Skeletal muscle cell (primary cell): ENCODE measurements at places on chromosomes 16 and 17.
A peak's percentile ranks its signal among the peaks of the same experiment; 100 is the strongest.

GRCh38 chr17:8152112-8152775 is at the start of gene PER1:
TSS of gene PER1 (minus strand) at chr17:8152404. CDS start at chr17:8150706, 1,698 bp downstream.
- peak; percentile 94 for DNase-seq

- no peak for DNase-seq
These were observed 62.4 kb downstream of the NT5M start for GRCh38 chr17:17365476-17366110.

GRCh38 chr17:6428207-6428965 is 6.5 kb downstream of the AIPL1 start:
- no peak for DNase-seq

DNA sequence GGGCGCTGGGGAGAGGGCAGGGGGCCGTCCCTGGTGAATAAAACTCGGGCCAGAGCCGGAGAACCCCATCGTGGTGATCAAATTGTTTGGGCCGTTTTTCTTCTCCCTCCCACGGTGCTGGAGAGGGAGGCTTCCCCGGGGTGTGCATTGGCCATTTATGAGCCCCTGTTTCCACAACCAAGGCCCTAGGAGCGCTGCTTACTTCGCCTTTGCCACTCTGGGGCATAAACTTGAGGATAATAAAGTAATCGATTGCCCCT is 544 bp downstream of the CCP110 start:
- no peak for DNase-seq

GRCh38 chr17:60095381-60095780 is 16.7 kb upstream of the HEATR6 start:
- DNase-seq: no peak

DNA sequence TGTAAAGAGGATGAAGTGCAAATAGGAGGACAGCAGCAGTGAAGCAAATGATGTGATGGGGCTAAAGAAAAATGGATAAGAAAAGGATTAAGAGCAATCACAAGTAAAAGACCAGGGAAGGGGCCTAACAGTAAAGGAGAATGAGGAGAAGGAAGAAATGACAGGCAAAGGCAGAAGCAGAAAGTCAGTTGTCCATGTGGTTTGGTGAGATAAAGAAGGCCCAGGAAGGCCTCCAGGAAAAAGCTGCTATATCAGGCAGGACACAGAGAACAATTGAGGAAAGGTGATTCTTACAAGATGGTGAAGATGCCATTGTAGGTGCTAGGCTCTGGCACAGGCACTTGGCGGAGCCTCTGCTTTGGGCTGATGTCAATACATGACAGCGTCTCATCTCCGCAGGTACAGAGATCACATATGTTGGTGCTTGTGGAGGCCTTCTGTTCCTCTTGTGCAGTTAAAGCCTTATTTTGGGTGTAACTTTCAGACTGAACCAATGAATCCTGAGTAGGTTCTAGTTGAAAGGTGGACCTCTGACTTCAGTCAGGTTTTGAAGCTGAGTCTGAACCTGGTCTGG is 18.1 kb downstream of the RDM1 start:
- DNase-seq: no peak

- no peak for DNase-seq
These were observed 143.9 kb downstream of the CMIP start for GRCh38 chr16:81588326-81589081.

- no peak for DNase-seq
These were observed 6.2 kb upstream of the SLC25A19 start for GRCh38 chr17:75295201-75296158.

DNA sequence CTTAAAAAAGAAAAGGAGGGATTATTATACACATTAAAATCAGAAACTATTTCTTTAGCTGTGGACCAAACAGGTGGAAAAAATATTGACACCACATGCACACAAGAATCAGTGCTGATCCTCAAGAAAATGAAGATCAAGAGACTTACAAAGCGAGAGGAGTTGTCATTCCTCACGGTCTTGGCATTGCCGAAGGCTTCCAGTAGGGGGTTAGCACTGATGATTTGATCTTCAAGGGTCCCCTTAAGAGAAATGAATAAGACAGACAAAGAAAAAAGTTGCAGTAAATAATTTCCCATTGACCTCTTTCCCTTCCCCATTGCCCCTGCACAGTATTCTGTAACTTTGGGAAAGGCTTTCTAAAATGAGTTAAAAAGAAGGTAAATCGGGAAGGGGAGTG is 6.0 kb downstream of the MYH4 start:
- DNase-seq: no peak

- DNase-seq: no peak
These were observed 143.2 kb downstream of the PHKB start for GRCh38 chr16:47604306-47604705.

DNA sequence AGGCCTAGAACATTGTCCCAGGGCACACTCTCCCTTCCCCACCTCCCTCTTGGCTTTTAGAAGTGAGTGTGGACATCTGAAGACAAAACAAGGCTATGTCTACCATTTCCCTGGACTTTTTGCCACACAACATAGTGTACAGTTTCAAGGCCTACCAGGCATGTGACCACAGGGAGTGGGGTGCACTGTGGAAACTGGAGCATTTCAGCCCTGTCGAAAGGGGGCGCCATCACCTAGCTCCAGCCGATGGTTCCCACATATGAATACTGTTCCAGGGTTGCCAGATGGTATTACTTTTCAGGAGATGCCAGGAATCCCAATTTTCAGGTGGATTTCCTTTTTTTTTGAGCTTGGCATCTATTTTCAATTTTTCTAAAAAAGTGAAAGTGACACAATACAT is 140.7 kb downstream of the KATNIP start:
- DNase-seq: no peak

DNA sequence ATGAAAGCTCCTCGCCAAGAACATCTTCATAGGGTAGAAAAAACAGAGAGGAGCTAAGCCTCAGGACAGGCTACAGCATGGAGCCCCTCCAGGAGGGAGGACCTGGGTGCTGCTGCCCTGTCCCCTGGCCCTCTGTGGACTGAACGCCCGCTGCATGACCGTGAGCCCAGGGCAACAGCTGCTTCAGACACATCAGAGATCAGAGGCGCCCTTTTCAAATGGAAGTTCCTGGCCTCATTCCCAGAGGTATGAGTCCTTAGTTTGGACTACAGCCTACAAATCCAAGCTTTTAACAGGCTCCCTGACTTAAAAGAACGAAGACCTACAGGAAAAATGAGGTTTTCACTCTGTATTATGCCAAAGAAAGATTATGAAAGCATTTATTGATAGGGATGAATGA is 48.5 kb downstream of the ZNF18 start:
- peak; percentile 22 for DNase-seq

DNA sequence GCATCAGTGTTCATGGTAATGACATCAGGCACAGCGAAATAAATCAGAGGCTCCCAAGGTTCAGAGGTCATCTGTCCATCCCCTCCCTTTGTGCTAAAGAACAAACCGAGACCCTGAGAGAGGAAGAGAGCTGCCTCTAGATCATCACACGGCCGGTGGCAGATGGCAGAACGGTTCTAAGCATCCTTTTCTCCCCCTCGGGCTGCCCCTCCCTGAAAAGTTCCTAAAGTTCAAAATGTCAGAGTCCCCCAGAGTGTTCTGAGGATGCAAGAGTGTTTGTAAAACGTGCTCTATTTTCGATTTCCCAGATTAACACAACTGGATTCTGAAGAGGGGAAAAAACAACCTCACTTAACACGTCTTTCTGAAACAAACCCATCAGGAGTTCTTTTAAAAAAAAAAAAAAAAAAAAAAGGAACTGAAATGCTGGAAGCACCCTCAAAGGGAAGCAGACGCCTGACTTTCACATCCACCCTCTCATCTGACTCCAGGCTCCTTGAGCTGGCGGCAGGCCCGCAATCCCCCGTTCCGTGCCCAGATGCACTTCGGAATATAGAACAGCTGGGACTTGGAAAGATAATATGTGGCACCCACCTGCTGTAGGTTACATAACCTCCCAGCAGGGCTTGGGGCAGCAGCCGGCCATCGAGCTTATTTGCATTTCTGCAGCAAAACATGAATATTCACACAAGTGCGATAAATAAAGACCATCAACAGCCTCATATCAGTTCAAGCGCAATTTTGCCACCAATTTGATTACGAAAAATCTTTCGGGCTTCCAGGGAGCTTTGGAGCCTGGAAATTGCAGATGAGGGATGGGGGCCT is 115.5 kb upstream of the SMURF2 start:
- no peak for DNase-seq

DNA sequence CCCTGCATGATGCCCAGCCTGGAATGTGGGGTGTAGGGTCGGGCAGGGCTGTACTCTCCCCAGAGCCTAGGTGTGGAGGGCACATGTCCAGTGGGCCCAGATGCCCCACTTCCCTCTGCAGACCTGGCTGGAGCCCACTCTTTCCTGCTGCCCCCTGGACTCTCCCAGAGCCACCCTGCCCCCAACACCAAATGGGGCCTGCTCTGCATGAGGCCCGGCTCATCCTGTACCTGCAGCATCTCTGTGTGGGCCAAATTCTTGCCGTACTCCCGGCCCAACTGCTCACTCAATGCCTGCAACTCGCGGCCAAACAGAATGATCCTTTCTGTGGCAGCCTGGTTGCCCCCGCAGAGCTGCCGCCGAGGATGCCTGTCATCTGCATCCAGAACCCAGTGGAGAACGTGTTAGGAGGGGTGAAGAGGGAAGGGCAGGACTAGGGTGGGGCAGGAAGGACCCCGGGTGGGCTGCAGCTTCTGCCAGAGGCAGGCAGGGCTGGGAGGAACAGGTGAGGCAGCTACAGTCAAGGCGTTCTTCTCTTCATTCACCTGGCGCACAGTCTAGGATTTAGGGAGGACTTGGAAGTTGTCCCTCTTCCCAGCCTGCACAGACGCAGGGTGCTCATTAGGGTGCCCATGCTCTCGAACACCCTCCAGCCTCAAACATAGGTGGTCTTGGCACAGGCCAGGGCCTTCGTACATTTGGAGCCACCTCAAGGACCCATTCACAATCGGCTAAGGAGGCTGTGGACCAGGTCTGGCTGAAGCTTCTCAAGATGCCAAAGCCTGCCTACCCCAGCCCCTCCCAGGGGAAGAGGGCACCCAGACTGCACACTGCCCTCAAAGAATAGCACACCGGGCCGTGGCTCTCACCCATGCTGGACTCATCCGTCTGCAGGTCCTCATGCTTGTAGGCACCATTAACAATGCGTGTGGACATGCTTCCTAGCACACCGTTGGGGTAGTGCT is 8.7 kb upstream of the GFOD2 start:
- no peak for DNase-seq

GRCh38 chr17:82091264-82092066 is 6.6 kb downstream of the FASN start:
- no peak for DNase-seq

DNA sequence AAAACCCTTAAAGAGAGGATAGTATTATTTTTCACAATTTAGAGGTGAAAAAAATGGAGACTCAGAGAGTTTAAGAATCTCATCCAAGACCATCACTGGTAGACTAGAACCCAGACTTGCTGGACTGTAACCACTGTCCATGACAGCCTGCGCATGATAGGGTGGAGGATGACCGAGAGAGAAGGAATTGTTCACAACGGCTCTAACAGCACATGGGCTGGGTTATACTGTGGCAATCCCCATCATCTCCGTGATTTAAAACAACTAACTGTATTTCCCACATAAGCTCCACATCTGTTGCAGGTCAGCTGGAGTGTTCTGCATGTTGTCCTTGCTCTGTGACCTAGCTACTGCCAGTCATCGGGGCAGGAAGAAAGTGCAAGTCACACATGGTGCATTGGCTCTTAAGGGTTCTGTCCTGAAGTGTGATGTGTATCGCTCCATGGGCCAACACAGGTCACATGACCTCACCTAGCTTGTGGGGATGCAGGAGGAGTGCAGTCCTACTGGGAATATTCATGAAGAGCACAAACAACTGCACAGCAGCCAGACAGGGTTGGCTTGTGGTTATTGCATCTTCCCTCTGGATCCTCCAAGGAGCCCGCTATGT is 131.2 kb upstream of the MPHOSPH6 start:
- DNase-seq: no peak

- DNase-seq: no peak
These were observed 826 bp upstream of the MPO start for GRCh38 chr17:58281511-58282011.

GRCh38 chr17:56939869-56940484 is 20.9 kb downstream of the COIL start:
- DNase-seq: no peak

DNA sequence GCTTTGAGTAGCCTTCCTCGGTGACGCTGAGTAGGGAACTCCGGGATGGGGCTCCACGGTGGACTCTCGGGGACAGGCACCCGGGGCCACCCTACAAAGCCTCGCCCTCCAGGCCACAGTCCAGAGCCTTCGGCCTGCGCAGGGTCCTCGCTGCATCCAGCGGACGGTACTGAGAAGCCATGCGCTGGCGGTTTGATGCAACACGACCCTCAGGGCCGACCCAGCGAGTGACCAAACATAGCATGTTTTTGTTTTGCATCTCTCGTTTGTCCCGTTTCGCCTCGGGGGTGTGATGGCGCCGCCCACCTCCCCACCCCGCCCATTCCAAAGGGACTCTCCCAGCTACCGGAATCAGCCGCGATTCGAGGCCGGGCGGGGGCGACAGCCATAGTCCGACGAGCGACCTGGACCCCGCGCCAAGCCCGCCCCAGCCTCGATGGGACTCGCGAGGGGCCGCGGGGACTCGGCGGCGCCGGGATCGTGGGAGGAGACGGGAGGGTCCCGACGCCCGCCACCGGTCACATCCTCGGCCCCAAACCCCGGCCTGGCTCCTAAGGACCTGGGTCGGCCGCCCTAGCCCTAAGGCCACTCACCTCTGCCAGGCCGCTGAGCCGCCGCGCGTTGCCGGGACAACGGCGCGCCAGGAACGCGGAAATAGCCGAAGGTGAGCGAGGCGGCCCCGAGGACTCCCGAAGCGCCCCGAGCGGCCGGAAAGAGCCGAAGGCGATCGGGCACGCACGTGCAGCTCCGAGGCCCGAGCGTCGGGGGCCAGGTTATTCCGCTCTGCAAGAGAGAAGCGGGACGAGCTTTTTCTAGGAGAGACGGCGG is 1.6 kb downstream of the IFT140 start:
- DNase-seq: peak; percentile 33

- DNase-seq: no peak
These were observed 24.7 kb downstream of the KDM8 start for GRCh38 chr16:27228045-27228444.

- peak; percentile 80 for DNase-seq
These were observed 1151.9 kb upstream of the GOT2 start for GRCh38 chr16:59886021-59886420.

- DNase-seq: no peak
These were observed 141.2 kb downstream of the RBFOX3 start for GRCh38 chr17:79469646-79470045.

DNA sequence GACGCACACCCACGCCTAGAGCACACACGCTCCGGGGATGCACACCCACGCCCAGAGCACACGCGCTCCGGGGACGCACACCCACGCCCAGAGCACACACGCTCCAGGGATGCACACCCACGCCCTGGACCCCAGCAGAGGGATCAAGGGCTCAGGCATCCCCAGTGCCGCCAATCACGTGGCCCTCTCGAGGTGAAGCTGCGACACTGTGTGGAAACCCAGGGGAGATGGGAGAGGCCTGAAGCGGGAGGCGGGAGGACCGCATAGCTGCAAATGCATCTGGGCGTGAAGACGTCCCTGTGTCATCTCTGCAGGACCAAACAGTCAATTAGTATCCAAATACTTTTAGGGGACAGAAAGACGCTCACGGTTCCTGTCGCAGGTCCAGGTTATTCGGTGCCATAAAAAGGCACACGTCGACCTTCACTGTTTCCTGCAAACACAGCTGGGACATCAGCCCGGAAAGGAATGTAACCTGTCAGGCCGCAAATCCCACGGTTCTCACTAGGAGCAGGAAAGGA is 56.4 kb downstream of the TBC1D16 start:
- no peak for DNase-seq
